ENCODE measurements at places on chromosomes 11 and 22.

DNA sequence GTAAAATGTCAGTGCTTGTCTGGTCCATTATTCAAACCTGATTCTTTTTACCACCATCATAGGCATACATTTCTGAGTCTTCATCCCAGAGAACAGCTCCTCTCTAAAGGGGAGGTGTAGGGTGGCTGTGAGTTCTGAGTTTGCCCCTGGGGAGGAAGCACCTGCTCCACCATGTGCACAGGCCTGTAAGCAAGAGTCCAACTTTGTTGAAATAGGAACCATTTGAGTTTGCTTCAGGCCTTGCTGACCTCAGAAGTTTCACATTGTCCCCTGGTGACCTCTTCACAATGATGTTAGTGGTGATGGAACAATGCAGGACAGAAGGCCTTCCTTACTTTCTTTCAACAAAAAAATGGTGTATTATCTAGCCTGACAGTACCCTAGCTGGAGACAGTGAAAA, 54.6 kb upstream of the TOP3B start:
- DNase-seq, result no peak

DNA sequence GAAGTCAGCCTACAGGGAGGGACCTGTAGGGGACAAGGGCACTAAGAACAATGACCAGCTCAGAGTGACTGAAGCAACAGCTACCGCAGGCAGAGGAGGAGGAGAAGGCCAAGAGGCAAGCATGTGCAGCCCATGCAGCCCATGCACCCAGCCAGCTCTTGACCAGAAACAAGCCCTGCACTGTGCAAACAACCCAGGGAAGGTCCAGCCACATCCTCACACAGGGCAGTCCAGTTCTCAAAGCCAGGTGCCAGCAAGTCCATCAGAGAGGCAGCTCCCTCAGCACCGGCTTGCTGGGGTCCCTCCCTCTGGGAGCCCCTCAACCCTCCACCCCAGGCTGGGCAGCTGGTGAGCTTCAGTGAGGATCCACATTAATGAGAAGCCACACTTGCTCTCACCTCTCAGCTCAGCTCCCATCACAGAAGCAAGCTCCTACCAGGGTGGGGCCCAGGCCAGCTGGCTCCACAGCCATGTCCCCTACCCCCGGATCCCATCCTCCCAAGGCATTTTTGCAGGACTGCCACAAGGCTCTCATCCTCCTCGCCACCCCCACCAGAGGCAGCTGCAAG, 7.1 kb downstream of the DGCR2 start:
- DNase-seq, result no peak

DNA sequence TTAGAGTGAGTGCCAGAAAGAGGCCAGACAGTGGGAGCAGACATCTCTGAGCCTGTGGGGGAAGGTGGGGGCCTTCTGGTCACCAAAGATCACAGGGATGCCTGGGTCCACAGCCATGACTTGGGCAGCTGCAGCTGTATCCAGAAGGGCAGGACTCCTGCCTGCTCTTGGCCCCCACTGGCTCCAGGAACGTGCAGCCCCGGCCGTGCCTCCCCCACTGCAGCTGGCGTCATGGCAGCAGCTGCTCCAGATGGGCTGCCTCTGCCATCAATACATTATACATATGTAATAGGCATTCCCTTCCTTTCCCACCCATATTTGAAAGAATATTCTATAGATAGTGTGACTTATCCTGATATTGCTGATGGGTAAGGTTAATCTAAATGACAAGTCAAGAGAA, 195.5 kb upstream of the SNX19 start:
- DNase-seq, result no peak

GRCh38 chr11:92740276-92740675, 229.2 kb upstream of the MTNR1B start:
- no peak for DNase-seq

- DNase-seq, result no peak
Observed at GRCh38 chr11:95152876-95153856, 63.5 kb downstream of the ENDOD1 start.

GRCh38 chr11:117934526-117935307, 5.5 kb upstream of the TMPRSS13 start:
- no peak for DNase-seq

DNA sequence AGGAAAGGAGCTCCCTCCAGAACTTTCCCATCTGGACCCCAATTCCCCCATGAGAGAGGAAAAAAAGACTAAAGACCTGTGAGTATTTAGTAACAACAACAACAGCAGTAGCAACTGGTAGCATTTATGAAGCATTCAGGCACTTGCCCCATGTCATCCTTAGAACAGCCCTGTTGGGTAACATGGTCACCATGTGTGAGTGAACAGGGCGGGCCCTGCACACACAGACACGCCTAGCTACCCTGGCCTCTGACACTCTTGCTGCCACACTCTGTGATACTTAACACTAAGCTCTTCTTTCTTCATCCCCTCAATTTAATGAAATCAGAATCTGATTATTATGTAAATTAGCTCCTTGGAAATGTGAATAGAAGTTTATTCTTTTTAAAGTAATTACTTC, 26.1 kb upstream of the SLC25A18 start:
- no peak for DNase-seq

GRCh38 chr11:128765571-128766549, 72.0 kb downstream of the FLI1 start:
- DNase-seq, result peak; percentile 67

DNA sequence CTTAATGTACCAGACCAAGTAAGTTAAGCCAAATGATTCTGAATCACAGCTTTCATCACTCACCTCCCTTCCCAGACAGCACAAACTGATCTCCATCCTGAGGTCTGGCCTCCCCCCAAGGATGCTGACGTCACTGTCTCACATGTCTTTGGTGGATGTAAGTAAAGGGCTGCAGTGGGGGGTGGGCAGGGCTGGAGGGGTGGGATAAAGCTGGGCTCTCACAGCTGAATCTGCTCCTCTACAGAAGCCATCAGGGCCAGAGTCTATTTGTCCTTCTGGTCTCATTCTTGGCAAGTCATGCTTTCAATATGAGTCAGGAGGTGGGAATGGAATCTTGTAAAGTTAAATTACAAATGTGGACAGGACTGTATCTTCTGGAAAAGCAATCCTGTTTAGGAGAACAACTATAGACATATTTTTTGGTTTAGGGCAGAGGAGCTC, 32.7 kb downstream of the P4HA3 start:
- DNase-seq, result peak; percentile 85

DNA sequence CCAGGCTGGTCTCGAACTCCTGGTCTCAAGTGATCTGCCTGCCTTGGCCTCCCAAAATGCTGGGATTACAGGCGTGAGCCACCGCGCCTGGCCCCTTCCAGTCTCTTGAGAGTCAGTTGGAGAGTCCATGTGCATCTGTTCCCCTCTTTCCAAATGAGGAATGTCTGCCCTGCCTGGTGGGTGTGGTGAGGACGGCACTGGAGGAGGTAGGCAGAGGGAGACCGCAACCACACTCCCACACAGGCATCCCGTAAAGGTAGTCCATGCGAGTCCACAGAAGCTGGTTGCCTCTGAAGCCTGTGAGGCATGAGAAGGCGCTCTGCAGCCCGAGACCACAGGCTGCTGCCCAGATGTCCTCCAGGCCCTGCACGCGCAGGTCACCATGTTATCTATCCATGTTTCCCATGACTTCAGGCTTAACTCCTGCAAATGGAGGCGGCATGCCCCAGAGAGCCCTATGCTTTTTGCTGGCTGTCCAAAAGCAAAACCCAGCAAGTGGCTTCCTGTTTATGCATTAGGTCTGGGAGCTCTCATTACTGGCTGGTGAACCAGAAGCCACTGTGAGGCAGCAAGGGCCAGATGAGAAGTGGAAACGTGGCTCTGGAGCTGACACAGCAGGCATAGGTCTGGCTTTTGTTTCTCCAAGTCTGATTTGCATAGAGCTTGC, 43.4 kb downstream of the GRIK4 start:
- DNase-seq, result no peak

- no peak for DNase-seq
Observed at GRCh38 chr11:2704356-2704755, 4.6 kb upstream of the KCNQ1OT1 start.

- no peak for DNase-seq
Observed at GRCh38 chr11:112298535-112298934, 37.9 kb upstream of the PLET1 start.

- no peak for DNase-seq
Observed at GRCh38 chr11:38990139-38990538, 2392.1 kb upstream of the RAG2 start.
